ENCODE measurements at places on chromosomes 7 and 10.
A peak's percentile ranks its signal among the peaks of the same experiment; 100 is the strongest.

GRCh38 chr7:100965723-100966541 lies 3.4 kb upstream of the MUC12 start:
- DNase-seq = peak; percentile 52

GRCh38 chr7:103504505-103505135 lies 58.6 kb upstream of the SLC26A5 start:
- DNase-seq = no peak

DNA sequence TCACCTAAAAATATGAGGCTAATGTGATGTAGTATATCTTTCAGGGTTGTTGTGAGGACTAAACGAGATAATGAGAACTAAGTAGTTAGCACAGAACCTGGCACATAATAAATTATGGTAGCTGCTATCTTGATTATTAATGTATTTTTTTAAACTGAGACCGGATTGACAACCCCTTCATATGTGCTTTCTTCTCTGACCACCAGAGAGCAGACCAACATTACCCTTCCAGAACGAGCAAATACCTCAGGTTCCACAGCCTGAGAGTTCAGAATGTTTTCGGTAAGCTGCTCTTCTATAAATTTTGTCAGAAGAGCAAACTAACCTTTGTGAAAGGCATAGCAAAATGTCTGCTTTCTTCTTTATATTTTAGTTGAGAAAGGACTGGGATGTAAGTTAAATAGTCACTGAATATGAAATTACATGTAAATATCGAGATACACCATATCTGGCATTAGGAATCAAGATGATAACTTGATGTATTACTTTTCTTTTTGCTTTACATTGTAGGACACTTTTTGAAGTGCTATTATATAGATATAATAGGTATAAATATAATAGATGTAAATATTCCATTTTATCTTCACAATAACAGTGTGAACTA lies 13.6 kb upstream of the BPGM start:
- peak; percentile 64 for DNase-seq

DNA sequence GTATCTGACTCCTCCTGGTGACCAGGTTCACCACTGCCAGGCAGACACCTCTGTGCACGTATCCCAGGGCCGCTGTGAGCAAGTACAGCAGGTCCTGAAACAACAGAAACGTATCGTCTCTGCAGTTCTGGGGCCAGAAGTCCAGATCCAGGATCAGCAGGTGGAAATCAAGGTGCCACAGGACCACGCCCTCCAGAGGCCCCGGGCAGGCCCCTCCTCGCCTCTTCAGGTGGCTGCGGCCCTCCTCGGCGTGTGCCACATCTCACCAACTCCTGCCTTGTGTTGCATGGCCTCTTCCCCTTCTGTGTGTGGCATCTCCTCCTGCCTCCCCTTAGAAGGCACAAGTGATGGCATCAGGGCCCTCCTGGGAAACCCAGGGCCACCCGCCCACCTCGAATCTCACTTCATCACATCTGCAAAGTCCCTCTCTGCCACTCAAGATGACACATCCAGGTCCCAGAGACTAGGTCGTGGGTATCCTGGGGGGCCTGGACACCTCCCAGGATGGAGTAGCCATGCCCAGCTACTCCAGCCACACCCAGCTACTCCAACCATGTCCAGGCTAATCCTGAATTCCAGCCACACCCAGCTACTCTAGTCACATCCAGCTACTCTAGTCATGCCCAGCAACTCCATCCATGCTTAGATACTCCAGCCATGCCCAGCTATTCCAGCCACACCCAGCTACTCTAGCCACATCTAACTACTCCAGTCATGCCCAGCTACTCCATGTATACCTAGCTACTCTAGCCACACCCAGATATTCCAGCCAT lies 52.6 kb upstream of the DNAAF5 start:
- no peak for DNase-seq

GRCh38 chr7:2014391-2015241 lies 218.1 kb downstream of the MAD1L1 start:
- no peak for DNase-seq

DNA sequence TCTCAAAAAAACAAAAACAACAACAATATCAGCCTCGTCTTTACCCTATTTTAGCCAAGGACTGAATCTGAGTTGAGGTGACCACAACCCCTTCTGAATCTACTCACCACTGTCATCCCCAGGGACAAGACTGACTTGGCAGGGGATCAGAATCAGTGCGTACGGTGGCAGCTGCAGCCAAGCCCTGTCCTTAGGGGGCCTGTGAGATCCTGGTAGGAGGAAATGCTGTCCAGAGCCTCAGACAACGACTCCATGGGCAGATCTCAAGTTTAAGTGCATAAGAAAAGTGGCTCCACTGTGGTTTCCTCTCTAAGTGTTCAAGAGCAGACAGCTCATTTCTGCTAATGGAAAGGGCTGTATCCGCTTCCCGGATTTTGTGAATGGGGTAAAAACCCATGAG lies 22.4 kb upstream of the CYTH3 start:
- DNase-seq = peak; percentile 73

DNA sequence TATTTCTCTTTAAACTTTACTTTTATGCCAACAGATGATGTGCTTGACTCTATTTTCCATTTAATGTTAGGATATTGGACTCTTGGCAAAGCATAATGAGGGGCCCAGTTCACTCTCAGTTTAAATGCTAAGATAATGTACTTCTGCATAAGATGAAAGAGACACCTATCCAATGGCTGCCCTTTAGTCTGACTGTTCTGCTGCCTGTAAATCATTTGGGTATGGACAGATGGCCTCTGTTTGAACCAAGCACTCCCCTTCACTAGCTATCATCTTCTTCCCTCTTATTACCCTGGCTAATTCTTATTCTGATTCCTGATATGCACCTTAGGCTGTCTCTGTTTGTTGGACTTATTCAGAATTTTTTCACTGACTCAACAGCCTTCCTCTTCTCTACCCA lies 72.1 kb downstream of the SEM1 start:
- no peak for DNase-seq

DNA sequence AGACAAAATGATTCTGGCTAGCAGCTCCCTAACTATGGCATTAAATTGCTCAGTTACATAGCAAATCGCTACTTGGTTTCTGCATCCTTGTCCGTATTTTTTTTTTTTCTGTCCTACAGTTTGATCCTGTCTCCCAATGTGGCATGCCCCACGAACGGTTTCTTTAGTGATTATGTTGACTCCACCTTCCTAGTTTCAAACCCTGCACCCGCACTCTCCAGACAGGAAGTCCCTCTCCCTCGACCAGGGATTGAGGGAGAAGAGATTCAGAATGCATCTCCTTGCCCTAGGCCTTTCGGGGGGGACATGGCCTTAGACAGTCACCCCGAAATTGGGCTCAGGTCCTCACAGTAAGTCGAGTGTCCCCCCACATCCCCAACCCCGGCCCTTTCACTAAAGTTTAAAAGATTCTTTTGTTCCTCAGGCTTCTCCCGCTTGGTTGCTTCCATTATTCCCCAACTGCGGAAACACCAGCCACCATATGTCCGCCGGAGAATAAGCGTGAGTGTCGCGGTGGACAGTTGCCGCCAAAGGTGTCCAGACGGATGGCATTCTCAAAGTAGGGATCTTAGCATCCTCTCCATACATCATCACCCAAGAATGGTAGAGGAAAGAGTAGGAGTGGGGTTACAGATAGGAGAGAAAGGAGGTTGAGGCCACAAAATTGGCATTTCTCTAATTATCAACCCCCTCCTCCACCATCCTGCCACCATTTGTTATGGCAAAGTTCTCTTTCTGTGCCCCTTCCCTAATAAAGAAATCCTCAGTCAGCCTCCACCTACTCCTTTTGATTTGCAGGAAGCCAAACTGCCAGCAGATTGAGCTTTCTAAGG lies 7.3 kb downstream of the EVX1 start:
- DNase-seq = no peak

DNA sequence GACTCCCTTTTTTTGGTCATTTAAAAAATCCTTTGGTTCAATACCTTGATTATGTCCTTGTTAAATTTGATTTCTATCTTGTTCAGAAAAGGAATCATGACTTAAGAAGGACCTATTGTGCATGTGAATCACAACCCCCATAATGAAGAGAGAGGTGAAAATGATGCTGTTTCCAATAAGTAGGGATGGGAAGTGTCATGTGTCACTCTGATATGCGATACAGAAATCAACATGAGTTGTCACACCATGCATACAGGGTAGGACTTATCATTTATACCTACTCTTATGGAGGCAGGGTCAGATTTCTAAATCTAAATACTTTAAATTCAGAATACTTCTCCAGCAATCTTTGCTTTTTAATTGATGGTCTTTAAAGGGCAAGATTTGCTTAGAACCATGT lies 19.4 kb upstream of the DLX6 start:
- no peak for DNase-seq

DNA sequence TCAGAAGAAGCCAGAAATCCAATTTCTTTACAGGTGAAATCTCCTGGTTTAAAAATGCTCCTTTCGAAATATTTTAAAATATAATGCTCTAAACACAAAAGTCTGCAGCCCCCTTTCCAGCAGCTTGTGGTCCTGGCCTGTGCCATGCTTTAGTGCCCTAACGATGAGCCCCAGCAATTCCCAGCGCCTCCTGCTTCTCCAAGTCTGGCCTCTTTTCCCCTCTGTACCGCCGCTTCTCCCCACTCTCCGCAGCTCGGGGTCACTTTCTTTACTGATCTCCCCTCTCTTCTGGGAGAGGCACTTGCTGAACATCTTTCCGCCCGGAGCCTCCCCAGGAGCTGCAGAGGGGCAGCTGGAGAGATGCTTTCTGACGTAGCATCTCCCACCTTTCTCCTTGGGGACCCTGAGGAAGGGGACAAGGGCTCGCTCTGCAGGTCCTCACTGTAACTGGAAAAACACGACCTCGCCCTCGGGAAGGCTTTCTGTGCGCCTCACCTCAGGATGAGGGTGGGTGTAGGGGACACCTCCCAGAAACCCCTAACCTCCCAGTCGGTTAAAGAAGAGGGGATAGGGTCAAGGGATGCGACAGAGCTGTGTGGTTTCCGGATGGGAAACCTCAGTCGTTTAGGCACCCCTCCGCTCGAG lies 565 bp upstream of the INA start:
- no peak for DNase-seq

GRCh38 chr7:44743750-44744149 lies 4.9 kb upstream of the ZMIZ2 start:
- DNase-seq = no peak

GRCh38 chr10:76915316-76915715 lies 722.3 kb downstream of the KCNMA1 start:
- no peak for DNase-seq

DNA sequence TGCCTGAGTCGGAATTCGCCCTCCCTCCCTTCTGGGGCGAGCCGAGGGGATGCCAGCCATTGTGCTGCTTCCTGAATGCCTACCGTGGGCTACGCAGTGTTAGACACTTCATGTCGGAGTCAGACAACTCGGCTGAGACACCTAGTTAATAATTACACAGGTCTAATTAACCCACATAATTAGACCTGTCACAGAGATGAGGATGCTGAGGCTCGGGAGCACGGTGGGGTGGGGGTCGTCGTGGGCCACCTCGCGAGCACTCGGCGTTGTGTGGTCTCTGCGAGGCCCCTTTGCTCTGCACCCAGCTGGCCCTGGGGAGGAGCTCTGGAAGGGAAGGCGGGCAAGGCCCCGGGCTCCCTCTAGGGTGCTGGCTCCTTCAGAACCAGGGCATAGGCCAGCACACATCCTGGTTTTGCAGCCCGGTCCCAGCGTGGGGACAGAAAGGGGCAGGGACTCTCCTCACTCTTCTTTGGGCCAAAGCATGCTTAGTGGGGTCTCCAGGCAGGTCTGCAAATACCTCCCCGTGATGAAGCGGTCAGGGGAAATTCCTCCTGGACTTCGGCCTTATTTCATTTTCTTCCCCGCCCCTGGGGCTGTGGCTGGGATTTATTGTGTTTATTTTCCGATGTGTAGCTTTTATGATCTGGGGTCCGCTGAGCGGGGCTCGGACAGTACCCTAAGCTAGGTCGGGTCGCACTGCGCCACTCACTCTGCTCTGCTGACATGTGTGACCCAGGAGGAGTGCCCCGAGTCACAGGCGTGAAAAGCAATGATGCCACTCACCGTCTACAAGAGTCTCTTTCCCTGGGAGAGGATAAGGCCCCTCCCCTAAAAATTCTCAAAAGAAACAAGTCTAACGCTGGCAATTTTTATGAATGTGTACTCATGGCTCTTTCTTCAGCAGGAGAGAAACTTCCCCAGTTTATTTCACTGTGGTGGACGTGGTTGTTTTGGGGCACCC lies 4.9 kb upstream of the FOXL3 start:
- DNase-seq = no peak
